ENCODE measurements at places on chromosomes 11 and 22.
A peak's percentile ranks its signal among the peaks of the same experiment; 100 is the strongest.

- DNase-seq = no peak
These were observed 7.6 kb upstream of the FTH1 start for GRCh38 chr11:61974766-61975631.

DNA sequence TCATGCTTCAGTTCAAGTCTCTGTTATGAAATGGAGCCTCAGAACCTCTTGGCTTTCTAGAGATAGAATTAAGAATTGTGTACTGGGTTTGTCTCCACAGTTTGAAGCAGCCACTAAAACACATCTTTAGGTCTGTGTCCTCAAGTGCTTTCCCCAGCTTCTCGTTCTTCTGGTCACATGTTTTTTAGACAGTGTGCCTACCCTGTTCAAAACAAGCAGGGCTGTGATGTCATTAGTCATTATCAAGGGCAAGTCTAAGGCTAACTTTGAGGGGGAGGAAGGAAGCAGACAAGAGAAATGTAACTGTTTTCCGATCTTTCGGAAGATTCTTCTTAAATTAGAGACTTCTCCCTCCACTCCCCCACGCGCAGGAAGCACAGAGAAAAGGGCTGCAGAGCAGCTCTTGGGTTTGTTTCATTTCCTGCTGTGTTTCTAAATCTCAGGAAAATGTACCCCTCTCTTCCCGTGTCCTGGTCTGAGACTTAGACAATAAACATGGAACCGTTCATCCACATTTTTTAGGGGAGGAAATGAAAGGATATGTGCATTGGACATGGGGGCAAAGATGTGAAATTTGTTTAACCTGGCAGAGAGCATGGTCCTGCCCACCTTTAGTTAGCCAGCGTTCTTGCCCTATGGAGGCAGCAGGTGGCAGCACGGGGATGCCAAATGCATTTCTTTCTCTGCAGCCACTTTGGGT, 3.1 kb downstream of the AKIP1 start:
- peak; percentile 55 for DNase-seq

GRCh38 chr22:30460147-30460546, 11.7 kb downstream of the SEC14L3 start:
- DNase-seq = no peak

DNA sequence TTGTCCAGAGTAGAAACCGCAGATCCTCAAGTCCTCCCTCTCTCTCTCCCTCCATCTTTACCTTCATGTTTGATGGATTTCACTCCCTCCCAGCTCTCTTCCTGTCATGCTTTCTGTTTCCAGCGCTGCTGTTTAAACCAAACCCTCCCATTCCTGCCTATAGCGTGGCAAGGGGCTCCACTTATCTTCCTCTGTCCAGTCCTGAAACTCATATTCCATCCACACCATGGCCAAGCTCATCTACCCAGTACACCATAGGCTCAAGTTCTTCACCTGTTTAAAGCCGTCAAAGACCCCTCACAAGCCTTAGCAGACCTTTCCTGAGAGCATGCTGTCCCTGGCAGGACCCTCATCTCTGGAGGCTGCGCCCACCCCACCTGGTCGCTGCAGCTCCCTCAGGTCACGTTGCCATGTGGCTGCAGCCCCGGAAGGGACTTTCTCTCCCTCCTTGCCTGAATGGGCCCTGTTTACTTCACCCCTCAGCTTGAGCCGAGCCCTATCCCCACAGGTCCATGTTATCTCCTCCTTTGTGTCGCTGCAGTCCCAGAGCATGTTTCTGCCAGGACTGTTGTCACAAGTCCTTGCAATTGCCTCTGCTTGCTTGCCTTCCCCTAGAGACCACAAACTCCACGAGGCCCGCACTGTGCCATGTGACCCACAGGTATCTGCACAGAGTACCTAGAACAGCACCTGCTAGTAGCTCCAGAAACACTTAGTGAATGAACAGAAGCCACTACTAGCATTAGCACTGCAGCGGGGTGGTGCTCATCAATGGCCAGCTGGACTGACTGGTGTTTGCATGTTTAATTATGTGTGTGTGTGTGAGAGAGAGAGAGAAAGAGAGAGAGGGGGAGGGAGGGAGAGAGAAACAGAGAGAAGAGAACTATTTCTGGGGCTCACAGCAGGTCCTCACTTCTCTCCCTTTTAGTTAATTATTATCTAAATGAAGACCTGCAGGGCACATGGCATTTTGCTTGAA, 149.4 kb upstream of the SNX19 start:
- DNase-seq = no peak

DNA sequence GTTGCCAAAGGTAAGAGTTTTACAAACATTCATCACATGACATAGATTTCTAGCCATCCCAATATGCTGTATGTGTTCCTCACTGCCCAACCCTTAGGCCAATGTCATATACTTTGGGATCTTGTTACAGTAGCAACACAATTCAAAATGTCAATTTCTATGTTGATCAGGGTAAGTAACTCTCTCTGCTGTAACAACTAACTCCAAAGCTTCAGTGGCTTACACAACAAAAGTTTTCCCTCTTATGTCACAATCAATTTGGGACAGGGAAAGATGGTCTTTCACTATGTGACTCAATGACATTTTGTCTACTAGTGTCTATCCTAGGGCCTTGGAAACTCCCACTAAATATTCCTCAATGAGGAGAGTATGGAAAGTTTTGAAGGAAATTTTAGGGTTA, 144.5 kb downstream of the SBF2 start:
- DNase-seq = no peak

DNA sequence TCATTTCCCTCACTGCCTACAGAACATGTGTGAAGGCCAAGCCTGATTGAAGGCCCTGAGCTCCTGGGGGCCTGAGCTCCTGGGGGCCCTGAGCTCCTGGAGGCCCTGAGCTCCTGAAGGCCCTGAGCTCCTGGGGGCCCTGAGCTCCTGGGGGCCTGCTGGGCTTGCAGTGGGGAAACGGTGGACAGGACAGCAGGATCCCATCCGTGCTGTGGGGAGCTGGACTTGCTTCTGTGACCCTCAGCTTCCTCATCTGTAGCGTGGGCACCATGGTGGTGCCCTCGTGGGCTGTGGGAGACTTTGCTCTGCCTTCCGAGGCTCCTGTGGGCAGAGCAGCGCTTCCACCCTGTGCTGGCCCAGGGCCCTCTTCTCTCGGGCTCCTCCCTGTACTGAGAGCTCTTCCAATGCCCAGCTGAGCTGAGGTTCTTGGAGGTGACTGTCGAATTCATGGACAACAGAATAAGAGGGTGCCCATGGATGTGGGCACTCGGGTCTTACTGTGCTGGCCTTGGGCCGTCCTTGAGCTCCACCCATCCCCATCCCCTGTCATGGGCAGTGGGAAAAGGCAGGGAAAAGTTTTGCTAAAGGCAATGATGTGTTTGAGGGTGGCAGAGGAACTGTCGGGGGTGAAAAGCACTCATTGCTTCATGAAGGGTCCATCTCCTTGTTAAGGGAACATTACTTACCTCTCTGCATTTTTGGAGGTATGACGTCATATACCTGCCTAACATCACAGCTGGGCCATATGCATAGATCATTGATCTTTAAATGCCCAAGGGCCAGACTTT, 786.7 kb downstream of the TBC1D22A start:
- no peak for DNase-seq

DNA sequence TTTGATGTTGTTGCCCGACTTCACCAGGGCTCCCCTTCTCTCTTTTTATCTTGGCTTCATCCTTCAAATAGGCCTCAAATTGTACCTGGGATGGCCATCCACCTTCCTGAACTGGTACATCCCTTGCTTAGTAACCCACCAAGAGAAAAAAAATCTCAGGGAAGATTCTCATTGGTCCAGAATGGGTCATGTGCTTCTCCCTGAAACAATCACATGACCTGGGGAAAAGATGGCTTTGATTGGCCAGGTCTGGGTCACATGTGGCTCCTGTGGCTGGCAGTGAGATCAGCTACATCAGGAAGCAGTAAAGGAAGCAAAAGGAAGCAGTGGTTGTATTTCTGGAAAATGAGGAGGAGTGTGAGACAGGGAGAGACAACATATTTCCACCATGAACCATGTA, 540.2 kb downstream of the MIAT start:
- DNase-seq = no peak

DNA sequence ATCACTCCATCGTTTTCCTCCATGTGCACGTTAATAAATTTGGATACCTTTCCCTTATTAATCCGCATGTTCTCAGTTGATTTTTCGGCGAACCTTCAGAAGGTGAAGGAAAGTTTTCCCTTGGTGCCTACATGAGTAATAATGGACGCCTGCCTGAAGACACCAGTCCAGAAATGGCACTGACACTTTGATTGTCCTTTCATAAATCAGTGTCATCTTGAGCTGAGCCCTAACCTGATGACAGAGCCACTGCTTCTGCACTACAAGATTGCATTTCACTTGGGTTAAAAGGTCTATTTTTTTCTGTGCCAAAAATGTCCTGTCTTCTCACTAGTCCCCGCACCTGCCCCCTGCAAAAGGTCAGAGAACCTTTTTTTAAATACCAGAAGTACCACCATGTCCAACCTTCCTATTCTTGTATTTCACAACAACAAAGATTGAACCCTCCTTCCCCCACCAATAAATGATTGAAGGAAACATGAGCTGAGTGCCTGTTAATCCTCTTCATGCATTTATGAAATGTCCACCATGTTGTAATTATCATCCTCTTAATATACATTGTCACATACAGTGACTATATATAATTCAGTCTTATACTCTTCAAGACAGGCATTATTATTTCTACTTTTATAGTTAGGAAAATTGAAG, 219.9 kb upstream of the UBASH3B start:
- no peak for DNase-seq

- DNase-seq = no peak
These were observed 111.5 kb upstream of the RRM1 start for GRCh38 chr11:3983101-3983500.

- DNase-seq = no peak
These were observed 44.1 kb downstream of the MMP20 start for GRCh38 chr11:102581066-102581465.

DNA sequence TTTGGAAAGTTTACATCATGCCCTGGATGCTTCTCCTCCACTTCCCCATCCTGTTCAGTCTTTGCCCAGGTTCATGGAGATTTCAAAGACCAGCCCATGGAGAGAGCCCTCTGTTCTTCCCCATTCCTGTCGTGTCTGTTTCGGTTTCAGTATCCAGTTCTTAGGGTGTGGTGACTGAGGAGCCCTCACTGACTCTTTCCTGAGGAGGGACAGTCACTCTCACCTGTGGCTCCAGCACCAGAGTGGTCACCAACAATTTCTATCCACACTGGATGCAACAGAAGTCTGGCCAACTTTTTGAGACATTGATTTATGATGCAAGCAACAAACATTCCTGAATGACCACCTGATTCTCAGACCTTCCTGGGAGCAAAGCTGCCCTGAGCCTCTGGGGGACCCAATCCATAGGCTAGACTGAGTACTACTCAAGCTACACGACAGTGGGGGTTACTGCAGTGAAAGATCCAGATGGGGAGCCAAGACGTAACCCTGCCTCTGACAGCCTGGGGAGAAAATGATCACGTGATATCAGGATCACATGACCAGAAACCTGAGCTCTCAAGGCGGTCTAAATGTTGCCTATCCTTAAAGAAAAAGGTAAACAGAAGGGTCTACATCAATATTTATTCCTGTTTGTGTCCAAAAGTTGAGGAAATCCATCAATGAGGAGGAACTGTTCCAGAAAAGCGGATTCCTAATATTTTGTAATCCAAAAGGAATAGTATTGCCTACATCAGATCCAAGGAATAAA, 76.2 kb upstream of the VPREB1 start:
- peak; percentile 35 for DNase-seq

DNA sequence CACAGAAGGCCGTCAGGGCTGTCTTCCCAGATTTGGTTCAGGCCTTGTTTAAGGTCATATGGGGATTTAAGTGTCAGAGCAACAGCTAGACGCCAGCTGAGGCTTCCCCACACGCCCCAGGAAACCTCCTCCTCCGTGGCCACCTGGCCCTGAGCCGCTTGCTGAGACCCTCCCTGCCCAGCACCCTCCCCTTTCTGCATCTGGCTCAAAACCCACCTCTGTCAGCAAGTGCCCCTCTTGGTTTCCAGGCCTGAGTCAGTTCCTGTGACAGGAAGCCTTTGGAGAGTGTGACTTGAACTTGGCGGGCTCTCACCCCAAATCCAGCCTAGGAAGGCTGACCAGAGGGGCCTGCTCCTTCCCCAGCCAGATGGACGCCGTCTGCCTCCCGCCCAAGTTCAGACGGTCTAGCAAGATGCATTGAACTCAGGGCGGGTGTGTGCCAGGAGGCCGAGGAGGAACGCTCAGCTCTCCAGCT, 561 bp downstream of the FXYD2 start:
- DNase-seq = no peak

DNA sequence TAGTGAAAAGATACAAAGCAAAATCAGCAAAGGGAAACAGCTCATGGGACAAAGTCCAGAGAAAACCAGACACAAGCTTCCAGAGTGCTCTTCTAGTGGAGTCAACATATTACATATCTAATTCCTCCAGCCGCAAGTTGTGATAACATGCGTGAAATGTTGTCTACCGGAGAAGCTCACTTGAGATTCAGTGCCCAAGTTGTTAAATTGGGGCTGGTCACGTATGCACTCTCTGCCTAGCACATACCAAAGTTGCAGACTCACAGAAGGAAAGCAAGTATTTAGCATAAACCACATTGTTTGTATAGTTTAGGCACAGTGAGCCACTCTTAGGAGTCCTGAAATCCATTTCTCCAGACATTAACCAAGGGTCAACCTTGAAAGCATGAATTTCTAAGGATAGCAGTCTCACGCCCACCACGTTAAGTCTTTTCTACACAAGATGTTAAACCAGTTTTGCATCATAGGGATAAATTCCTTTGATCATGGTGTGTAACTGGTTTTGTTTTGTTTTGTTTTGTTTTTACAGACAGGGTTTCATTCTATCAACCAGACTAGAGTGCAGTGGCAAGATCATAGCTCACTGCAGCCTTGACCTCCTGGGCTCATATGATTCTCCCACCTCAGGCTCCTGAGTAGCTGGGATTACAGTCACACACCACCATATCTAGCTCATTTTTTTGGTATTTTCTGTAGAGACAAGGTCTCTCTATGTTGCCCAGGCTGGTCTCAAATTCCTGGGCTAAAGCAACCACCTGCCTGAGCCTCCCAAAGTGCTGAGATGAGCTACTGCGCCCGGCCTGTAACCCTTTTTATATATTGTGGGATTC, 39.5 kb upstream of the EP300 start:
- no peak for DNase-seq

GRCh38 chr11:93686812-93687211, 25.3 kb downstream of the CEP295 start:
- DNase-seq = no peak

DNA sequence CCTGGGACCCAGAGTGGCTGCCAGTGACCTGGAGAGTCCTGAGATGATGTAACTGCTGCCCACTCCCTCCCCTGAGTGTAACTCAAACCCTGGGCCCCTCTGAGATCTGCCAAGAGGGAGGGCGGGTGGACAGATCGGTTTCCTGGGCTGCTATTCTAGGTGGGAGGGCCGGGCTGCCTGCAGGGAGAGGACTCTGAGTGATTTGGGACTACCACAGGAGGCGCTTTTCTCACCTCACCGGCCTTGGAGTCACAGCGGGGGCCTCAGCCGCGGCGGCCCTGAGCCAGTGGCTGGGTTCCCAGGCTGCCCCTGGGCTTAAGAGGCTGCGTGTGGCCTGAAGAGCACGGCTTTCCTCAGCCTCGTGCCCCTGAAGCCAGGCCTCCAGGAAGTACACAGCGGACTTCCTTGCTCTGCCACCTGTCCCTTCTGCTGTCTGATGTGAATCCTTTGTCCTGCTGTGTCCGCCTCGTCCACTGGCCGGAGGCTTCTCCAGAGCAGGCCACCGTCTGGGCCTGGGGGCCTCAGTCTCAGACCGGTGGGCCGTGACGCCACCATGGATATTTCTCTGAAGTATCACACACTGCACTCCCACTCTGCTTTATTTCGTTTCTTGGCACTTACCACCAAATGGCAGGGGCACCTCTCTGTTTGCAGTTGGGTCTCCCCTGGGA, 11.5 kb downstream of the RELT start:
- DNase-seq = no peak

- no peak for DNase-seq
These were observed 71.4 kb upstream of the SEZ6L start for GRCh38 chr22:26097840-26098239.

Data from CD4-positive, alpha-beta T cell treated with Interleukin-12 subunit alpha and Interleukin-12 subunit beta, for 1 hour (primary cell).